CD4-positive, alpha-beta T cell treated with Interferon gamma for 1 hour (primary cell): ENCODE measurements at places on chromosomes 11 and 22.

DNA sequence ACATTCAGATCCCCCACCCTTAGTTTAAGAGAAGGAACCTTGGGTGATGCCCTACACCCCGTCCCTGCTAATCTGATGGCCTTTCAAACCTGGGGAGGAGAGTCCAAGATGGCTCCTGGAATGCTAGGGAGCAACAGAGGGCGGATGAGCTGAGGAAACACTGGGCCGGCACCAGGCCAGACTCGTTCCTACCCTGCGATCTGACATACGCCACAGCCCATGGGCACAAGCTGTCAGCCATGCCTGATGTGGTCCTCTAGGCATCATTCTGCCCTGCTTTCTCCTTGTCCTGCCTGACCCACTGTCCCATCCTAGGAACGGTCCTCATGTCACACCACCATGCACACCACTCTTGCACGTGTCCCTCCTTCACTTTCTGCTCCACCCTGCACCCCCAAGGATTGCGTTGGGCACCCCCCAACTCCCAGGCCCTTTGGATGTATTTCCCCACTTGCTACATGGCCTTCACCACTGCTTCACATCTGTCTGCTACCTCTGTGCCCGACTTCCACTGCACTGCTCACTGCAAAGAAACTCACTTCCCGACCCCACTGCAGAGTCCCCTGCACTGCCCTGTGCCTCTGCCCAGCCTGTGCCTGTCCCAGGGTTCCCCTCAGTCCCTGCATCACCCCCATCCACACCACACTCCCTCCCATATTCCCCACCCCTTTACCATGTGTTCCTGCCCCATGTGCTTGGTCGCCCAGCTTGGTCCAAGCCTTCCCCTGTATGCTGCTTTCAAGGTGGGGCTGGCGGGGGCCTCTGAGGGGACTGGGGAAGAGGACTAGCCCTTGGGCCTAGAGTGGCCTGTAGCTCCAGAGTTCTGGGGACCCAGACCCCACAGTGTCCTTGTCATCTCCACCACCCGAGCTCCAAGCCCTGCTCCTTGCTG is 29.2 kb downstream of the USP35 start:
- no peak for DNase-seq

GRCh38 chr22:19937616-19938473 is 3.7 kb upstream of the COMT start:
- DNase-seq: no peak

DNA sequence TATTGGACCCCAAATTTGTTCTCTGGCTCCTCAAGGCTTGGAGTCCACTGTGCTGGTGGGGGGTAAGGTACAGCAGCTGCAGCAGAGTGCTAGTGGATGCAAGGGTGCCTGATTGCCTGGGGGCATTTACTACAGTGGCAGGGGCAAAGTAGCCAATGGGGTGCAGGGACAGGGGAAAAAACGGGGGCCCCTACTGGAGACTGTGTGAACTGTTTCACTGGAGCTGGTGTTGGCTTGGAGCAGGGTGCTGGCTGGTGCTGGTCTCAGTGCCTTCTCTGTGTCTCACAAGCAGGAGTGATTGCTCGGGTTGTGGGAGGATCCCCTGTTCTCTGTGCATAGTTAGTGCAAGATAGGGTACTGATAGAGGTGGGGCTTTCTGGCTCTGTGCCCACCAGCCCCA is 935.9 kb downstream of the JRKL start:
- DNase-seq: no peak

- peak; percentile 98 for DNase-seq
Observed at GRCh38 chr22:50469377-50470305, 5.2 kb downstream of the SBF1 start.

DNA sequence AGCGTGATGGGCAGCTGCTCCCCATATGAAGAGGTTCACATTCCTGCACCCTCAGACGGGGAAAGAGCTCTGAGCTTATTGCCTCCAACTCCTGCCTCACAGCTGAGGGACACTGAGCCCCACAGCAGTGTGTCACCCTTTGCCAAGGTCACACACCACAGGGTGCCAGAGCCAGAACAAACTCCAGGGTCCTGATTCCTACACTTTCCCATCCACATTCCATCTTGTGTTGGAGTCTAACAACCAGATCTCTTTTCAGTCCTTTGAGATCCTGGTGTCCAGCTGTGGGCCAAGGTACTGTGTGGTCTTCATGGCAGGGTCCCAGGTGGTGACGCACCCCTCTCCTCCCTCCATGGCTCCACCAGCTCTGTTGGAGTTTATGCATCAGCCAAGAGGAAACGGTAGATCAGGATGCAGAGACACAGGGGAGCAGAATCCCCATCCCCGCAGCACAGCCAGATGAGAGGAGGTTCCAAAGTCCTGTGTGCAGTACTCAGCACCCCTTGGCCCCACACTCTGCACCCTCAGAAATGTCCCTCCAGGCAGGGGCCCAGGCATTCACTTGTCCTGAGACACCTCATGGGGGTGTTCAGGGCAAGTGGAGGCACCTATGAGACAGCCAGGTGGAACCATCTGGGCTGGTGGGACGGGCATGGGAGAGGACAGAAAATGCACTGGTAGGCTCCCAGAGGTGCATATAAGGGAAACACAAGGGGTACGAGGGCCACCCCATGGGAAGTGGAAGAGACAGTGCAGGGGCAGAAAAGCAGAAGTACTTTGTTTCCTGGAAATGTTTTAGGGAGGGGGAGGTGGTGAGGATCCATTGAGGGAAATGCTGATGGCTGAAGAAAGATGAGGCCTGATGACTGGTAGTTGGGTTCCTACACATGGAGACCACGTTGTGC is 32.6 kb upstream of the GNAZ start:
- no peak for DNase-seq

- no peak for DNase-seq
Observed at GRCh38 chr11:44028816-44029506, 18.8 kb upstream of the ACCSL start.

DNA sequence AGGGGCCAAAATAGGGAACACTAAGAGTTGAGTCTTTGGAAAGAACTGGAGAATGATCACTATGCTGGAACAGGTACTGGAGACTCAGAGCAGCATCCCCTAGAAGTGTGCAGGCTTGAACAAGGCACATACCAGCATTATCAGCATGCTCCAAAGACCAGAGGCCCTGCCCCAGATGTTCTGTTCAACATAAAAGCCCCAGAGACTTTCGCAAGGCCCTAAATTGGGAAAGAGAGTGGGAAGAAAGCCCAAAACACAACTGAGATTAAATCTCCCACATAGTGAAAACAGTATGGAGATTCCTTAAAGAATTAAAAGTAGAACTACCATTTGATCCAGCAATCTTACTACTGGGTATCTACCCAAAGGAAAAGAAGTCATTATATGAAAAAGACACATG is 9.4 kb downstream of the CNGA4 start:
- no peak for DNase-seq

GRCh38 chr11:94144216-94144615 is 15.6 kb downstream of the PANX1 start:
- no peak for DNase-seq

DNA sequence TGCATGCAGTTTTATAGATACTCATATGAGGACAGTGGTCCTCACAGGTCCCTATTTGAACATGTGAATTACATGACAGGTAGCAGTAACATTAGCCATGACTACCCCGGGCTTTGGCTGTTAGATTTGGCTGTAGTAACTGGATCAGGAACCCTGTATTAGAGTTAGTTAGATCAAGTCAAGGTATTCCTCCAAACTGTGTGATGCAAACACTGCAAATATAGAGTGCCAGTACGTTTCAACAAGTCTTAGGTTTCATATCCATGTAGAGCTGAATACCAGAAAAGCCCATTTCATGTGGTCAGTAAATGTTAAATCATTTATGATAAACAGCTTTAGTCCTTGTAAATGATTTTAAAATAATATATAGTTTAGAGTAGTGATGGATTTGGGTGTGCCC is 29.5 kb upstream of the PITPNB start:
- no peak for DNase-seq

- DNase-seq: no peak
Observed at GRCh38 chr22:36303874-36304273, 50.9 kb downstream of the APOL1 start.

GRCh38 chr11:35588627-35589026 is 29.6 kb upstream of the FJX1 start:
- no peak for DNase-seq

GRCh38 chr11:24386546-24387397 is 110.1 kb upstream of the LUZP2 start:
- no peak for DNase-seq

GRCh38 chr11:100543386-100543785 is 143.7 kb upstream of the ARHGAP42 start:
- DNase-seq: no peak

DNA sequence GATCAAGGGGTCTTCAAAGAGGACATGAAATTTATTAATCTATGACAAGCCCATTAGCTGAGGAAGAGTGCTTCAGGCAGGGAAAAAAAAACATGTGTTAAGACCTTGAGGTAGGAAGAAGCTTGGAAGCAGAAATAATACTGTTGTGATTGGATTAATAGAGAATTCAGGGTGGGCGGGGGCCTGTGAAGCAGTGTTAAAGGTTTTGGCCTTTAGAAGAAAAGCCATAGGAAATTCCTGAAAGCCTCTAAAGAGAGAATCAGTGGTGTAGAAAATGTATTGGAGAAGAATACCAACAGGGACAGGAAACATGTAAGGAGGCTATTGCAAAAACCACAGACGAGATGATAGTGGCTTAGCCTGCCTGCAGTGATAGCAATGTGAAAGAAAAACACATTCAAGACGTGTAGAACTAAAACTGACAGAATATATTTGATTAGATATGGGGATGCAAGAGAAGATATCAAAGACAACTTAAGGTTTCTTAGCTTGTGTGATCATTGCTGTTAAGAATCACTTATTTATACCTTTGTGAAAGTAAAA is 404.4 kb upstream of the ANO3 start:
- no peak for DNase-seq

- no peak for DNase-seq
Observed at GRCh38 chr11:119626197-119626841, 102.7 kb downstream of the NECTIN1 start.

GRCh38 chr11:33860926-33861325 is 30.9 kb downstream of the LMO2 start:
- DNase-seq: no peak

GRCh38 chr11:11296434-11296833 is 56.6 kb downstream of the CSNK2A3 start:
- DNase-seq: no peak

GRCh38 chr11:82901922-82902485 is 468 bp downstream of the DDIAS start:
- no peak for DNase-seq

DNA sequence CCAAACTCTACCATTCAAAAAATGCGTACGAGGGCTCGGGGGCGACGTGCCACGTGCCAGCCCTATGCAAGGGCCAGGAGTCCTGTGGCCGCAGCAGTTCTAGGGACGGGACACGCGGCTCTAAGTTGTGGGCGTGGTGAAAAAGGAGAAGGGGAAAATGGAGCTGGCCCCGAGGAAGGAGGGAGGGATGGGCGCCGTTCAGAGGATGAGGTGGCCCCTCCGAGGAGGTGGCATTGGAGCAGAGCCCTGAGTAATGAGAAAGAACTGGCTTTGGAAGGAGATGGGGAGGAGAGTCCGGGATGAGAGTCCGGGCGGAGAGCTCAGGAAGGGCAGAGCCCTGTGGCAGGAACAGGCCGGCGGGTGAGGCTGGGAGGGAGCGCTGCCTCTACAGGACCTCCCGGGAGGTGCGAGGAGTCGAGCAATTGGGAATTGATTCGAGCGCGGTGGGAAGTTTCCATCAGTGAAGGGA is 21.0 kb downstream of the OTUB1 start:
- DNase-seq: no peak

- no peak for DNase-seq
Observed at GRCh38 chr11:76293189-76293631, 86.9 kb upstream of the WNT11 start.

- DNase-seq: no peak
Observed at GRCh38 chr11:46279126-46280099, 2.0 kb downstream of the CREB3L1 start.

GRCh38 chr22:41334215-41334614 is 32.9 kb downstream of the ZC3H7B start:
- no peak for DNase-seq

GRCh38 chr11:1384199-1384970 is 5.3 kb upstream of the BRSK2 start:
- DNase-seq: peak; percentile 23

DNA sequence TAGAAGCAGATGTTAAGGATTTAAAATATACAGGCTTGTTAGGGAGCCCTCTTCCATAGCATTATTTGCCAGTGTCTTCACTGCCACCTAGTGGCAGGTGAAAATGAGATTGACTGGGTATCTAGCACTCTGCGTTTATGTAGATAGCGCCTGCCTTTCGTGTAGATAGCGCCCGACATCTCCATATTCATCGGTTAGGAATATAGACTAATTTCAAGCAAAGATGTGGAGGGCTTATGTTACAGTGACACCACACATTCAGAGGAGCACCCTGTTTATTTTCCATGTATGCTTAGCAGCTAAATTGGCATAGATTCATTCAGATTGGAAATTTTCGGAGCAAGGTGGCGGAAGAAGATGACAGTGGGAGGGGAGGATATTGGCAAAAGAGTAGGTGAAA is 72.0 kb downstream of the SLC5A12 start:
- DNase-seq: no peak

- DNase-seq: no peak
Observed at GRCh38 chr11:95496901-95497300, 265.9 kb upstream of the SESN3 start.

DNA sequence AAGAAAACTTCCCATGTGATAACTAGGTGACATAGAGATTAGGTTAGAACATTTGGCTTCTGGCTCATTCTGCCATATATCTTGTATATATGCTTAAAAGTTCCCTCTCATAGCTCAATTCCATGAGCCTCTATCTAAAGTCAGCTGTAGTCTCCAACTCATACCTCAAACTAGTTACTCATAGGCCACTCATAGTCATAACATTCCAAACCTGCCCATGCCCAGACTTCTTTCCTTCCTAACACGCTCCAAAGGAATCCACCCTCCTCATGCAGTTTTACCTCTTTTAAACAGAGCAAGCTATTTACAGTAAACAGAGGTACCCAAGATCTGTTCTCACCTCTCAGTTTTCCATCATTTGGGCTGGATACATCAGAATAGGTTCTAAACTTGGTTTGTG is 39.4 kb downstream of the GLYATL2 start:
- DNase-seq: no peak

DNA sequence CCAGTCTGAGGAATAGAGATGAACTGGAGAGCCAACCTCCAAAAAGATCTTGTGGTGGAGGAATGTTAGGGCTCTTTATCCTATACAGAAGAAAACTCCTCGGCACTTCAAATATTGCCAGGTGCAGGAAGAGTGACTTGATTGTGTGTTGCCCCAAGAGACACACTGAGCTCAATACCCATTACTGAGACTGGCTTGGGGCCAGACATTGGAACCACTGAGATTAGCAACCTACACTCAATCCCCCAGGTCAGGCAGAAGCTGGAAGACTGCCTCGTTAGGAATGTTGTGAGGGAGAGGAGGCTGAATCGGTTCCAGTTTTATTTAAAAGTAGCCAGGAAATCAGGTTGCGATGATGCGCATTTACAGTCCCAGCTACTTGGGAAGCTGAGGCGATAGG is 2.4 kb upstream of the SGSM3 start:
- DNase-seq: no peak

- no peak for DNase-seq
Observed at GRCh38 chr11:65380460-65381119, 1.9 kb downstream of the SLC25A45 start.

- peak; percentile 24 for DNase-seq
Observed at GRCh38 chr11:65204646-65205601, 23.2 kb downstream of the CAPN1 start.
